ENCODE measurements at places on chromosomes 1 and 21.
A peak's percentile ranks its signal among the peaks of the same experiment; 100 is the strongest.

DNA sequence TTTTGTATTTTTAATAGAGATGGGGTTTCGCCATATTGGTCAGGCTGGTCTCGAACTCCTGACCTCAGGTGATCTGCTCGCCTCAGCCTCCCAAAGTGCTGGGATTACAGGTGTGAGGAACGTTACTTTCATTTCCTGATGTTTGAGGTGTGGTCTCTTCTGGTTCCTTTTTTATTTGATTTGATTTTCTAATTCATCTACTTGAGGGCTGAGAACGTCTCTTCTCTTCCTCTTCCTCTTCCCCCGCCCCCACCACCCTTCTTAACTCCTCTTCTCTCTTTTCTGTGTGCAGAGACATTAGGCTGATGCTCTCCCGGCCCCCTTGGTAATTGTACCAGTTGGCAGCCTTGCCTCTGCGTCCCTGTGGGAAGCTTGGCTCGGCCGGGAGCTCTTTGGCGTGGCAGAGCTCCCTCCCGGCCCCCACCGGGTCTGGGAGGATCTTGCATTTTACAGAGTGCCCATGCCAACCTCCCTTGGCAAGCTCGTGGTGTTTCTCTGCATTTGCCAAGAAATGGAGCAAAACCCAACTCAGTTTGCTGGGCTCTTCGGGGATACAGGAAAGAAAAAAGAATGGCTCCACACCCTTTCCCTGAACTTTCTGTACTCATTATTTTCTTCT is 19.9 kb downstream of the CRYAA start:
- no peak for DNase-seq

DNA sequence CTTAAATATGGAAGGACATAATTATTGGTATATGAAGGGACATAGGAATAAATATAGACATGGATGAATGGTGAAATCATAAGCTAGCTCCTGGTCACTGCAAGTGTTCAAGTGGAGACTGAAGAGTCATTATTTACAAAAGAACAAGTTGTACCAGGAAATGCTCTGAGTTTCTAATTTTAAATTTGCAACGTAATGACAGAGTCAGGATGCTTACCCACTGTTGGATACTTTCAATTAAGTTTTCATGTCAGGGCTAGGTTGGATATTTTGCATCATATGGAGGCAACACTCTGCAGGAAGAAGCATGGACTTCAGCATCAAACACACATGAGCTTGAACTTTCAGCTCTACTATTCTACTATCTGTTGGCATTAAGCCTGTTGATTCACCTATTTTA is 499.6 kb upstream of the C1orf87 start:
- DNase-seq, result no peak

GRCh38 chr1:58939666-58940370 is 156.0 kb upstream of the JUN start:
- DNase-seq, result no peak

DNA sequence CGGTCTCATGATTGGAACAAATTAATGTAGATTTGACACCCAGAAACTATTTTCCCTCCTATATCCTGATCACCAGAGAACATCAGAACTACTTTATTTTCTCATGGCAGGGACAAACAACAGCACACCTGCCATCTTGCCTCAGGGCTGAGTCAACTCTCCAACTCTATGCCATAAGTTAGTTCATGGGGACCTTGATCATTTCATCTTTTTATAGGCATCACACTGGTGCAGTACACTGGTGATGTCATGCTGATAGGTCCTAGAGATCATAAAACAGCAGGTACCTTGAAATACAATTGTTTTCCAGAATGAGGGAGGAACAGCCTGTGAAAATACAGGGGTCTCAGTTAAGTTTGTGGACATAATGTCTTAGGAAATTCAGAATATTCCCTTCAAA is 45.8 kb downstream of the EDN2 start:
- no peak for DNase-seq

- no peak for DNase-seq
Observed at GRCh38 chr1:28482138-28482537, 23.7 kb upstream of the RCC1 start.

GRCh38 chr1:228457017-228457395 is 30.2 kb upstream of the RNF187 start:
- no peak for DNase-seq

GRCh38 chr1:16351456-16351993 is 755 bp downstream of the FBXO42 start:
- no peak for DNase-seq

DNA sequence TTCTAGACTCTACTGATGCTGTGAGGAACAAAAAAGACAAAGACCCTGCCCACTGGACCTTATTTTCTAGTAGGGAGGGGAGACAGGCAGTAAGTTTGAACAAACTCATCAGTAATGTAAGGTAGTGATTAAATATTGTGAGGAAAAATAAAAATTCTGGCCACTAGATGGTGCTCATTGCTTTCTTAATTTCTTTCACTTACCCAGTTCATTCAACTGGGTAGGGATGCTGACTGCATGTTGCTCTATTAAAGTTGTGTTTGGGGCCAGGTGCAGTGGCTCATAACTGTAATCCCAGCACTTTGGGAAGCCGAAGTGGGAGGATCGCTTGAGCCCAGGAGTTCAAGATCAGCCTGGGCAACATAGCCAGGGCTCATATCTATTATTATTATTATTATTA is 6.3 kb upstream of the KYAT3 start:
- DNase-seq, result peak; percentile 70

GRCh38 chr1:25564777-25565574 is 21.6 kb downstream of the LDLRAP1 start:
- DNase-seq, result no peak
